ENCODE measurements at places on chromosomes 1 and 21. TPM values are rescaled to one million over a fixed set of nuclear protein-coding genes. Genes with fewer than 3 reads are reported as not detected.

DNA sequence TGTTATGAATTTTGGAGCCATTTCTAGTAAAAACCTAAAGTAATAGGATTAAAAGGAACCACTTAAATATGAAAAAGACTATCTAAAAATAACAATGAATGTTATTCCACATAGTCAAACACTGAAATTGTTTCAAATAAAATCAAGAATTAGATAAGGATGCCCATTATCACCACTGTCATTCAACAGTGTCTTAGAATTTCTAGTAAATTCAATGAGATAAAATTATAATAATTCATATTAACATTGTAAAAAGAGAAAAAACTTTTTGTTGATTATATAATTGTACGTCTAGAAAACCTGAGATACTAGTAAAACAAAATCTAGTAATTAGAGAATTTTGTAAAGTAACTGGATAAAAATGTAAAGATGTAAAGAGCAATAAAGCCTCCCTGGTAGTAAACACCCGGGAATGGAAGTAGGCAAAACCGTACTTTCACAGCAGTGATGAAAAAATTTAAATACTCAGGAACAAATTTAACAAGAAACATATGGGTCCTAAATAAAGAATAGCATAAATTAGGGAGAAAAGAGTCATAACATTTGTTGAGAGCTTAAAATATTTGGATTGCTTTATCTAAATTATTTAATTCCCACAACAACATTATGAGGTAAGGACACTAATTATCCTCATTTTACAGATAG, 56.4 kb downstream of the LBR start:
- no peak for DNase-seq

DNA sequence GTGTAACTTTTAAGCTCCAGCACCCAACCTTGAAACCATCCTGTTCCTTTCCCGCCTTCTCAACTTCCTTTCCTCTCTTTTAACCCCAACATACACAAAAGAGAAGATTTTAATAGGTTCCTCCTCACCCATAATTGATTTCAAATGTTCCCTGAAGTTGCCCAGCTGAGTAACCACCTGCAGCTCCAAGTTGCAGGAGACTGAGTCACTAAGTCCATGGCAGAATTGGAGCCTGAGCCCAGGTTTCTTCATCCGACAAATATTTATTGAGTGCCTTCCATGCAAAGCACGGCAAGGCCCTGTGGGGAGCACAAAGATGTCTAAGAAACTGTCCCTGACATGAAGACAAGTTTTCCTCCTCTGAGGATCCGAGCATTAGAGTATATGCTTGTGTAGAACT, 97.7 kb downstream of the PAPPA2 start:
- peak; percentile 27 for DNase-seq

GRCh38 chr1:47598357-47598756, 160.5 kb downstream of the FOXD2 start:
- DNase-seq: no peak

- DNase-seq: peak; percentile 74
These were observed 38.1 kb downstream of the TNFRSF9 start for GRCh38 chr1:7902478-7903085.

DNA sequence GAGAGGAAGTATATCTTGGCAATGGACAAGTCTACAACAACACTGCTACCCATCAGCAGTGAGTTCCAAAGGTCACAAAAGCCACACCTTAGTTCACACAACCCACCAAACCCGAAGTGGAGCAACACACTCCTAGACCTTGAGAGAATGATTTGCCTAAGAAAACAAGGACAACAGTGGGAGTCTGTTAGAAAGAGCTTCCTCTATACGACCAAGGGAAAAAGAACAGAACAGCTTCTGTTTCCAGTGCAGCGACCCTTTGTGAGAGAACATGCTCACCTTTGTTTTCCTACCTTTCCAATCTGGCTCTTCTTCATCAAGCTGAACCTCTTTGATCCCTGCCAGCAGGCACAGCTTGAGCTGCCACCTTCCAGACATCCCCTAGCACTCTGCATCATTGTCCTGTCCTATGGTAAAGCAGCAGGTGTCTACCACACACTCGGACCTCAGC, 56.7 kb upstream of the PALMD start:
- no peak for DNase-seq

- no peak for DNase-seq
These were observed 4.5 kb upstream of the TRIM17 start for GRCh38 chr1:228420968-228421826.

DNA sequence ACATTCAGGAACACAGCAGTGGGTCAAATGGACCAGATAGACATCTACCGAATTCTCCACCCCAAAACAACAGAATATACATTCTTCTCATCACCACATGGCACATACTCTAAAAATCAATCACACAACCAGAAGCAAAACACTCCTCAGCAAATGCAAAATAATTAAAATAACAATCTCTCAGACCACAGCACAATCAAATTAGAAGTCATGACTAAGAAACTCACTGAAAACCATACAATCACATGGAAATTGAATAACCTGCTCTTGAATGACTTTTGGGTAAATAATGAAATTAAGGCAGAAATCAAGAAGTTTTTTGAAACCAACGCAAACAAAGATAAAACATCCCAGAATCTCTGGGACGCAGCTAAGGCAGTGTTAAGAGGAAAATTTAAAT, 49.2 kb downstream of the ZP4 start:
- DNase-seq: no peak

The PROK1 gene
- not detected for polyA plus RNA-seq

The AKR7A3 gene
- polyA plus RNA-seq: 0.59 TPM
